Osteocyte (in vitro differentiated cells): ENCODE measurements at places on chromosomes 13 and 19.

DNA sequence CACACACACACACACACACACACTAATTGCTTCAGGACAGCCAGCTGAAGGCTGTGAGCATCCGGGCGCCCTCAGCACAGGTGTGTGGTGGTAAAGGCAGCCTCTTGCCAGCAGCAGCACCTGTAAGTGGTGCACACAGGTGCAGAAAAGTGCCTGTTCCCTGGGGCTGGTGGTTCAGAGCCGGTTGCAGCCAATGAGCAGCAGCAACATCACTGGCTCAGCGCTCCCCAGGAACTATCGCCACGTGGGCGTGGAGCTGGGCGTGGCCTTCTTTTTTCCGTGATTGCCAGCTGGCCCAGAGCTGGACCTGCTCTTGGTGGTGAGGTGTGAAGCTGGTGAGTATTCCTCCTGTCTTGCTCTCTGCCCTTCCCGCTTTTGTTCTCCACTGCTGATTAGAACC is at the start of gene NLRP5:
TSS of gene NLRP5 (plus strand) at position 289 of the 400 bp plus-strand sequence.
- no peaks in the 10 kb centered on the region for H3K4me1 ChIP-seq
- H3K4me3 ChIP-seq, result no peak within 1 kb of the TSS
- no peak for DNase-seq
- no peaks in the 10 kb centered on the region for H3K36me3 ChIP-seq
- H3K27me3 ChIP-seq, result no peaks in the 10 kb centered on the region

- no peaks in the 10 kb centered on the region for H3K36me3 ChIP-seq
- no peak overlapping the region for H3K4me3 ChIP-seq
- H3K27me3 ChIP-seq, result no peaks in the 10 kb centered on the region
- H3K27ac ChIP-seq, result no peak overlapping the region
Measured at GRCh38 chr19:50358483-50359327, 6.7 kb downstream of the NAPSA start.

DNA sequence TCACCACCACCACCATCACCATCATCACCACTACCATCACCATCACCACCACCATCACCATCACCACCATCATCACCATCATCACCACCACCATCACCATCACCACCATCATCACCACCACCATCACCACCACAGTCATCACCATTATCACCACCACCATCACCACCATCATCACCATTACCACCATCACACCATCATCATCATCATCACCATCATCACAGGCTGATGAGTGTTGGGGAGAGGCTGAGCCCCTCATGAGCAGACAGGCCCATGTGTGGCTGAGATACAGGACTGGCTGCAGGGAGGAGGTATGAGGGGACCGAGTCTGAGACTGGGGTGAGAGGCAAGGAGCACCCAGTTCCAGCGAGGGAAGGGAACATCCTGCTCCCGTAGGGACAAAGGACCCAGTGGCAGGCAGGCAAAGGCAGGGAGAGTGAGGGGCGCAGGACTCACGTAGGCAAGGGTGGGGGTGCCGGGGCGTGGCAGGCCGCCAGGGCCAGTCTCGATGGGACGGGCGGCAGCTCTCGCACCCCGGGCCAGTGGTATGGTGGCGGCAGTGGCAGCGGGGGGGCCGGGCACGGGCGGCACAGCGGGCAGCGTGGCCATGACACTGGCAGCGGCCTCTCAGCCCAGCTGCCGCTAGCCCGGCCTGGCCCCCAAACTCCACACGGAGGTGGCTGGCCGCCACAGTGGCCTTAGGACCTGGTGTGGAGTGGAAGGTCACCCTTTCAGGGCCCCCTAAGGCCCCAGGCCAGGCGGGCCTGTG is 2.7 kb downstream of the NTN5 start:
- no peaks in the 10 kb centered on the region for H3K4me1 ChIP-seq
- no peak for DNase-seq
- H3K4me3 ChIP-seq, result no peak overlapping the region
- no peaks in the 10 kb centered on the region for H3K36me3 ChIP-seq
- no peaks in the 10 kb centered on the region for H3K27me3 ChIP-seq

DNA sequence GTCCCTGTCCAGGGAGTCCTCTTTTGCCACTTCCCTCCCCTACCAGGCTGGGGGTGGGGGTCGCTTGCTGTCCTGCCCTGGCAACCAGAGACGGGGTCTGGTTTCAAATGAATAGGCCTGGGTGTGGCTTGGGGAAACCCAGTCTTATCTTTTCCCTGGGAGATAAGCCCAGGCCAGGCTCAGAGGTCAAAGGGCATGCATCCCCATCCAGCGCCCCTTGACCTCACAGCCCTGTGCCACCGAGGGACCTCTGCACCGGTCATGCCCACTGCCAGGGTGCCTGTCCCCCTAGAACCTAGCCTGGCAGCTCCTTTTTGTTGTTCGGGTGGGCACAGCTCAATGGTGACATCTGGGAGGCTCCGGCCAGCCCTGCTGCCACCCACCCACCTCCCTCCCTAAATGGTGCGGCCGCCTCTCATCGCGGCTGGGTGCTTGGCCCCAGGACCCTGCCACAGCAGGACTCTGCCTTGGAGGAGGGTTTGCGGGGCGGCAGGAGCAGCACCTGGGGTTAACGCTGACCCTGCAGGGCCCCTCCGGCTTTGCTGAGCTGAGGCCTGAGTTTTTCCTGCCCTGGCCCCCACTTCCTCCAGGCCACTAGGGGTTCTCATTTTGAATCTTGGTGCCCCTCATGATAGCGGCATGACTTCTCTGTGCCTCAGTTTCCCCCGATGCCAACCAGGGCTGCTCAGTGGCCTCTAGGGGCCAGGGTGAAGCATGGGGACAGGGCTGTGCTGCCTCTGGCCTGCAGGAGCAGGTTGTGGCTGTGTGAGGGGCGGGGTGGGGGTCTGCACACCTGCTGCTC is 2.9 kb upstream of the CERS1 start:
- H3K27ac ChIP-seq, result no peak overlapping the region
- H3K4me1 ChIP-seq, result peaks cover 3% of the 10 kb centered on the region
- H3K27me3 ChIP-seq, result no peaks in the 10 kb centered on the region
- no peak overlapping the region for H3K4me3 ChIP-seq
- peaks cover 1% of the 10 kb centered on the region for H3K36me3 ChIP-seq

GRCh38 chr19:40662925-40663694 is 27.3 kb downstream of the NUMBL start:
- H3K36me3 ChIP-seq, result no peaks in the 10 kb centered on the region
- DNase-seq, result peak; percentile 96
- H3K4me3 ChIP-seq, result peak overlapping the region; percentile 78
- peaks cover 3% of the 10 kb centered on the region for H3K27me3 ChIP-seq
- H3K27ac ChIP-seq, result peak overlapping the region; percentile 79
- peaks cover 15% of the 10 kb centered on the region for H3K4me1 ChIP-seq

- no peak for DNase-seq
- H3K27me3 ChIP-seq, result peaks cover 53% of the 10 kb centered on the region
- H3K4me3 ChIP-seq, result no peak overlapping the region
- no peak overlapping the region for H3K27ac ChIP-seq
Measured at GRCh38 chr19:39264306-39265290, 3.6 kb upstream of the IFNL2 start.

DNA sequence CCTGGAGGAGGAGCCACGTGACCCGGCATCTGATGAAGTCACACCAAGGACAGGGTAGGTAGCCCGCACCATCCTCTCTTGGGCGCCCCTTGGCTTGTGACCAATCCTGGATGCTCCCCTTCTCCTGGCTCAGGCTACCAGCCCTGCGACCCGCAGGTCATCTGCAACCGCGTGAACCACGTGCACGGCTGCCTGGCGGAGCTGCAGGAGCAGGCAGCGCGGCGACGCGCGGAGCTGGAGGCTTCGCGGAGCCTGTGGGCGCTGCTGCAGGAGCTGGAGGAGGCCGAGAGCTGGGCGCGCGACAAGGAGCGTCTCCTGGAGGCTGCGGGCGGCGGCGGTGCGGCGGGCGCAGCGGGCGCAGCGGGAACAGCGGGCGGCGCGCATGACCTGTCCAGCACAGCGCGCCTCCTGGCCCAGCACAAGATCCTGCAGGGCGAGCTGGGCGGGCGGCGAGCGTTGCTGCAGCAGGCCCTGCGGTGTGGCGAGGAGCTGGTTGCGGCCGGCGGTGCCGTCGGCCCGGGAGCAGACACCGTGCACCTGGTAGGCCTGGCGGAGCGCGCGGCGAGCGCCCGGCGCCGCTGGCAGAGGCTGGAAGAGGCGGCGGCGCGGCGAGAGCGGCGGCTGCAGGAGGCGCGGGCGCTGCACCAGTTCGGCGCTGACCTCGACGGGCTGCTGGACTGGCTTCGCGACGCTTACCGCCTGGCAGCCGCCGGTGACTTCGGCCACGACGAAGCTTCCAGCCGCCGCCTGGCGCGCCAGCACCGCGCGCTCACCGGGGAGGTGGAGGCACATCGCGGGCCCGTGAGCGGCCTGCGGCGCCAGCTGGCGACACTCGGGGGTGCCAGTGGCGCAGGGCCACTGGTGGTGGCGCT is 45.9 kb downstream of the SPTBN4 start:
- no peaks in the 10 kb centered on the region for H3K36me3 ChIP-seq
- H3K27ac ChIP-seq, result no peak overlapping the region
- no peak overlapping the region for H3K4me3 ChIP-seq

DNA sequence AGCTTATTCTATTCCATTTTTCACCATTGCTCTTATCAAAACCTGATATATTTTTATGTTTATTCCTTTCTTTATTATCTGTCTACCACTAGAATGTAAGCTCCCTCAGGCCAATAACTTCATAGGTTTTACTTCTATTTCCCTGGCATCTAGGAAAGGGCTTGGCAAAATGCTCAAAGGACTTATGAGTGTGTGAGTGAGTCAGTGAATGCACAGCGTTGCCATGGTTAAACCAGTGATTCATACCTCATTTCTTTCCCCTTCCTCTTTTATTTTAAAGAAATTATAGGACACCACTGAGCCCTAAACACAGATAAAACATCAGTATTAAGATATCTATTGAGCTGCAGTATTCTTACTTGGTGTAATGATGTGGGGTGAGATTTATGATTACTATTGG is 162.1 kb downstream of the GPC6 start:
- no peaks in the 10 kb centered on the region for H3K27me3 ChIP-seq
- peaks cover 7% of the 10 kb centered on the region for H3K36me3 ChIP-seq
- H3K4me3 ChIP-seq, result no peak overlapping the region
- no peak for DNase-seq

- no peak overlapping the region for H3K27ac ChIP-seq
- no peak for DNase-seq
- no peaks in the 10 kb centered on the region for H3K36me3 ChIP-seq
- H3K4me1 ChIP-seq, result peaks cover 5% of the 10 kb centered on the region
Measured at GRCh38 chr13:64289702-64290101, 2874.1 kb upstream of the PCDH20 start.

DNA sequence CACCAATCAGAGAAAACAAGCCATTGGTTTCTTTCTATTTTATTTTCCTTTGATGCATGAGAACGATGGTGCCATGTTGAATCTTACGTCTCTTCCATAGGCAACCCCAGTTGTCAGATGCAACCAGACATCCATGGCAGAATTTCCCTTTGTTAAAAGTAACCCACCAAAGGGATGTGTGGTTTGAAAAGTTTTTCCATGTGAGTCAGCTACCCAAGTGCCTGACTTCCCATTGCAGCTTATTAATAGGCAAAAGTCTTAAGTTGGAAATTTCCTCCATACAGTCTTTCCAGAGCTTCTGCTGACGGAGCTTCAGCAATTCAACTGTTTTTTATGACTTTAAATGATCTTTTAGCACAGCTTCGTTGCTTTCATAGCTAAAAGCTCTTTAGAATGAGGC is 73.8 kb upstream of the FAM216B start:
- H3K4me1 ChIP-seq, result no peaks in the 10 kb centered on the region
- no peak overlapping the region for H3K4me3 ChIP-seq
- no peak overlapping the region for H3K27ac ChIP-seq
- H3K36me3 ChIP-seq, result no peaks in the 10 kb centered on the region

DNA sequence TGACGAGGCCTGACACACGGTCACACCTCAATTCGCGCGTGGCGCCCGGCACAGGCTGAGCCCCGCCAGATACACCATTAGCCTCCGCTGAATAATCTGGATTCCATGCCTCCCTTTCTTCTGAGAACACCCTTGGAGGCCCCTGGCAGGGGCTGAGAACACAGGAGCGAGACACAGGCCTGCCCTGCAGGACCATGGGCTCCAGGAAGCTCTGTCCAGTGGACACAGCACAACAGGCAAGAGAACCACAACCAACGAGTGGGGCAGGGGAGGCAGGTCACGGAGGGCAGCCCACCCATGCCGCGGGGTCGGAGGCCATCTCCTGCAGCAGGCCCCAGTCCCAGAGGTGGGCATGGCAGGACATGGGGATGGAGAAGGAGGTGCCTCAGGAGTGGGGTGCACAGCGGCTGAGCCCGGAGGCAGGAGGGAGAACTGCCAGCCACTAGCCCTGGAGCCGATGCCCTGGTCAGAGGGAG is 75.8 kb upstream of the C13orf46 start:
- H3K4me1 ChIP-seq, result peaks cover 40% of the 10 kb centered on the region
- H3K36me3 ChIP-seq, result peaks cover 8% of the 10 kb centered on the region
- no peak overlapping the region for H3K27ac ChIP-seq
- DNase-seq, result no peak
- H3K4me3 ChIP-seq, result no peak overlapping the region

DNA sequence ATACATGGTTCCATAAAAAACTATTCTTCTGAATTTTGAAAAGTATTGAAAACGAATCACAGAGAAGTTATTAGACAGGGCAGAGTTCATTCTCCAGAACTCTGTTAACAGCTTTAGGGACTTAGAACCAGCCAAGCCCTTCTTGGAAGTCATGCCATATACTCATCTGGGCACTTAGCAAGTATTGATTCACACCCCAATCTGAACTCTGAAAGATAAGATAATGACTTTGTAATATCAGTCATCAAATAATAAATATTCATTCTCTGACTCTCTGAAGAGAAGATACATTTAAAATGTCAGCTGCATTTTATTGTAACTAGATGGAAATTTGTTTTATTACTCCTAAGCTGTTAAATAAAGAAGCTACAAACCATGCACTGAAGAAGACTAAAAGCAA is 43.8 kb upstream of the ITM2B start:
- H3K36me3 ChIP-seq, result no peaks in the 10 kb centered on the region
- DNase-seq, result no peak
- no peak overlapping the region for H3K4me3 ChIP-seq
- peaks cover 47% of the 10 kb centered on the region for H3K27me3 ChIP-seq
- H3K4me1 ChIP-seq, result no peaks in the 10 kb centered on the region

DNA sequence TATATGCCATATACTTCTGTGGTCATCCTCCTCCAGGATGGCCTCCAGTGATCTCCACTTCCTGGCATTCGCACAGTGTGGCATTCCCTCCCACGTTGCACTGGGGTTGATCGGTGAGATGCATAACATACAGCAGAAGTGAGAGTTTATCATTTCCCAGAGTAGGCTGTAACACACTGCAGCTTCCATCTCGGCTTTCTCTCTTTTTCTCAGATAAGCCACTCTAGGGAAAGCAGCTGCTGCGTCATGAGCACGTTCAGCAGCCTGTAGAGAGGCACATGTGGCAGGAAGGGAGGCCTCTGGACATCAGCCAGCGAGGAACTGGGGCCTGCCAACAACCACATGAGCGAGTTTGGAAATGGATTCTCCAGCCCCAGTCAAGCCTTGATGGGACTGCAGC is 807.1 kb downstream of the DIAPH3 start:
- H3K27me3 ChIP-seq, result peaks cover 4% of the 10 kb centered on the region
- no peaks in the 10 kb centered on the region for H3K36me3 ChIP-seq
- H3K4me3 ChIP-seq, result no peak overlapping the region
- DNase-seq, result no peak
- no peak overlapping the region for H3K27ac ChIP-seq

- peak overlapping the region; percentile 56 for H3K27ac ChIP-seq
- H3K4me1 ChIP-seq, result peaks cover 23% of the 10 kb centered on the region
- H3K27me3 ChIP-seq, result peaks cover under 1% of the 10 kb centered on the region
- peak overlapping the region; percentile 86 for H3K4me3 ChIP-seq
Measured at GRCh38 chr19:55406091-55406825, 1.3 kb downstream of the UBE2S start.
